ENCODE measurements at places on chromosomes 5 and 9. TPM values are rescaled to one million over a fixed set of nuclear protein-coding genes. Genes with fewer than 3 reads are reported as not detected.

GRCh38 chr9:126628146-126628545, 14.4 kb downstream of the LMX1B start:
- no peak overlapping the region for H3K27ac ChIP-seq
- H3K36me3 ChIP-seq, result no peaks in the 10 kb centered on the region
- H3K4me1 ChIP-seq, result no peaks in the 10 kb centered on the region

GRCh38 chr9:99491408-99492158, 269.5 kb downstream of the SEC61B start:
- DNase-seq, result no peak
- no peak overlapping the region for H3K27ac ChIP-seq
- H3K4me1 ChIP-seq, result no peaks in the 10 kb centered on the region
- no peaks in the 10 kb centered on the region for H3K27me3 ChIP-seq
- no peaks in the 10 kb centered on the region for H3K36me3 ChIP-seq

GRCh38 chr9:20640331-20641187, 18.3 kb upstream of the MLLT3 start:
- DNase-seq, result no peak
- no peak overlapping the region for H3K27ac ChIP-seq
- no peaks in the 10 kb centered on the region for H3K36me3 ChIP-seq
- no peaks in the 10 kb centered on the region for H3K4me1 ChIP-seq
- no peaks in the 10 kb centered on the region for H3K27me3 ChIP-seq

DNA sequence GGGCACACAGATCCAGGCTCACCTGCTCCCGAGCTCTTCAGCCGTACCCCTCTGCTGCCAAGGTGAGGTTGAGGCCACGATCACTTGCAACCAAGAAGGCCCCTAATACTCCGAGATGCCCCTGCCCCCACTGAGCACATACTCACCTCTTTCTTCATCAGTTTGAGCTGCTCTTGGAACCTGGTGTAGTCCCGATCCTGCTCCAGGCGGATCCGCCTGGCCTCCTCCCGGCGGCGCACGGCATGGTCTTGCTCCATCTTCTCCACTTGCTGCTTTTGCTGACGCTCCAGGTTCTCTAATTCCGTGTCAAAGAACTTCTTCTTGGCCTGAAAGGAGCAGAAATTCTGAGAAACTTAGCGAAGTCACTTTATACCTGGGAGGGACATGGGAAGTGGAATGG, 75.7 kb upstream of the FBXW11 start:
- H3K4me3 ChIP-seq, result no peak overlapping the region
- H3K36me3 ChIP-seq, result no peaks in the 10 kb centered on the region
- no peak for DNase-seq
- H3K27ac ChIP-seq, result no peak overlapping the region

- no peak for DNase-seq
- H3K27ac ChIP-seq, result no peak overlapping the region
- H3K36me3 ChIP-seq, result no peaks in the 10 kb centered on the region
- H3K4me1 ChIP-seq, result no peaks in the 10 kb centered on the region
- no peaks in the 10 kb centered on the region for H3K27me3 ChIP-seq
- H3K4me3 ChIP-seq, result no peak overlapping the region
These were observed 574.1 kb downstream of the PSAT1 start for GRCh38 chr9:78871086-78871451.

GRCh38 chr9:87350915-87351314, 146.8 kb upstream of the DAPK1 start:
- no peak for DNase-seq
- H3K4me1 ChIP-seq, result no peaks in the 10 kb centered on the region
- no peak overlapping the region for H3K4me3 ChIP-seq
- no peaks in the 10 kb centered on the region for H3K36me3 ChIP-seq
- no peak overlapping the region for H3K27ac ChIP-seq

GRCh38 chr9:121278477-121279261, 10.7 kb downstream of the GSN start:
- no peak overlapping the region for H3K4me3 ChIP-seq
- no peaks in the 10 kb centered on the region for H3K36me3 ChIP-seq
- H3K27ac ChIP-seq, result peak overlapping the region; percentile 70
- DNase-seq, result peak; percentile 93

GRCh38 chr9:133460405-133461175, 812 bp downstream of the CACFD1 start:
- peak overlapping the region; percentile 67 for H3K27ac ChIP-seq
- DNase-seq, result peak; percentile 88

EGFLAM gene
- not detected for total RNA-seq

SPAAR gene
- 0.73 TPM for total RNA-seq

PLAC8L1 gene
- total RNA-seq, result not detected

- no peak overlapping the region for H3K4me3 ChIP-seq
- H3K27ac ChIP-seq, result no peak overlapping the region
- 0 out of 2 replicates have a peak, but pooled peaks cover 3% of the 10 kb centered on the region for H3K4me1 ChIP-seq
- H3K27me3 ChIP-seq, result no peaks in the 10 kb centered on the region
- no peak for DNase-seq
These were observed 199.8 kb upstream of the PTGER4 start for GRCh38 chr5:40479939-40480338.

DNA sequence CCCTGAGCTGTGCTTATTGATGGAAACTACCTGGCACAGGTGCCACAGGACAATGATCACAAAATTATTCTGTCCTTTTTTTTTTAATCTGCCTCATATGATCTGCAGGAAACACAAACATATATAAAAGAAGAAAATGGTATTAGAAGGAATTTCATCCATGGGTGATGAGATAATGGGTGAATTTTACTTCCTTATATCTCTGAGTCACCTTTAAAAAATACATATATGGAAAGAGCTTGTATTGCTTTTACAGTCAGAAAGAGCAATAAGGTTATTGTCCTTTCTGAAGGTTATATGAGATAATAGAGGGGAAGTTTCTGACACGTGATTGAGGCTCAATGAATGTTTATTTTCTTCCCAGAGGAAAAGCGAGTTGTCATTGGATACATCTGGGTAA, 31.6 kb downstream of the NEURL1B start:
- DNase-seq, result no peak
- H3K4me3 ChIP-seq, result no peak overlapping the region
- H3K4me1 ChIP-seq, result peaks cover 16% of the 10 kb centered on the region
- no peaks in the 10 kb centered on the region for H3K27me3 ChIP-seq

DNA sequence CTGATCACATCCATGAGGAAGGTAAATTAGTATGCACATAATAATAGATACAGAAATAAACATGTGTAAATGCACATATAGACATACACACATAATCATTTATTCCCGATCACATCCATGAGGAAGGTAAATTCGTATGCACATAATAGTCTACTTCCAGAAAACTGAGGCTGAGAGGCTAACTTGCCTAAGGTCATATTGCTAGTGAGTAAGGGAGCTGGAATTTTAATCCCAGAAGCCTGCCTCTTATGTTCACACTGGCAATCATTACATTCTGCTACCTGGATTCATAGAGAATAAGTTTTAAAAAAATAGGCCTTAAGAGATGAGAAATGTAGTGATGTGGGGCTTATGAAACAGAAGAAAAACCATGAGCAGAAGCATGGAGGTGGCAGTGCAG, 716.3 kb downstream of the BRINP1 start:
- no peaks in the 10 kb centered on the region for H3K27me3 ChIP-seq
- no peak overlapping the region for H3K4me3 ChIP-seq
- no peaks in the 10 kb centered on the region for H3K36me3 ChIP-seq
- DNase-seq, result no peak

GRCh38 chr9:123590499-123590898, 234.5 kb downstream of the CRB2 start:
- no peaks in the 10 kb centered on the region for H3K27me3 ChIP-seq
- no peak overlapping the region for H3K27ac ChIP-seq
- no peak overlapping the region for H3K4me3 ChIP-seq
- H3K4me1 ChIP-seq, result no peaks in the 10 kb centered on the region

DNA sequence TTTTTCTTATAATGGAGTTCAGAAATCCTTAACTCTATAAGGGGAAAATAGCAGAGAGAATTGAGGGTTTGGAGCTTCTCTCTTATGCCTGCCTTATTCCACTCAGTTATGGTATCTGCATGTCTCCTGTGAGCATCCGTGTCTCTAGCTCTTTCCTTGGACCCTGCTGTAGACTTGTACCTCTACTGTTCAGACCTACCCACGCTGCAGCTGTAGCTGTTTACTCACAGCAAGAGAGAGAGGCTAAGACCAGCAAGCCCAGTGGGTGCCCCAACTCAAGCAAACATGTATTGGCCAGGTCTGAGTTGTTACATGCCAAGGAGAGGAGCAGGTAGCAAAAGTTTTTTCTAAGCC, 7.1 kb upstream of the PCSK1 start:
- H3K36me3 ChIP-seq, result no peaks in the 10 kb centered on the region
- no peak overlapping the region for H3K27ac ChIP-seq
- H3K4me1 ChIP-seq, result no peaks in the 10 kb centered on the region
- peaks cover 29% of the 10 kb centered on the region for H3K27me3 ChIP-seq
- no peak for DNase-seq

DNA sequence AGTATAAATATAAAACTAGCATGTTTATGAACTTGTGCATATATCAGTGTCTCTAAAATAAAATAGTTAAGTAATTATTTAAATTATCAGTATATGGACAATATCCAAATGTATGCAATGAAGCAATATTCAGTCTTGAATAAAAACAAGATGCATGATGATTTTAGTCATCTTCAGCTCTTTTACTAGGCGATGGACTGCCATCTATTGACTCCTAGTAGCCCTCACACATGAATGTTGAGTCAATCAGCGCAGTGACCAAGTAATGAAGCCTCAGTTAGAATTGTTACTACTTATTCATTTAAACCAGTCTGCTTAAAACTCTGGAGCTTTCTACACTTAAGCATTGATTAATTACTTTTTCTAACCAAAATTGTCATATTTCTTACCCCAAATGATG, 92.9 kb upstream of the GRHPR start:
- H3K27ac ChIP-seq, result no peak overlapping the region
- H3K4me3 ChIP-seq, result no peak overlapping the region
- no peaks in the 10 kb centered on the region for H3K27me3 ChIP-seq
- no peaks in the 10 kb centered on the region for H3K36me3 ChIP-seq
- no peak for DNase-seq
- H3K4me1 ChIP-seq, result no peaks in the 10 kb centered on the region

GRCh38 chr5:51650824-51651223, 267.6 kb downstream of the ISL1 start:
- H3K4me3 ChIP-seq, result no peak overlapping the region
- no peak for DNase-seq
- H3K27ac ChIP-seq, result no peak overlapping the region
- H3K4me1 ChIP-seq, result 0 out of 2 replicates have a peak, but pooled peaks cover 11% of the 10 kb centered on the region

GRCh38 chr9:130766021-130766926, 68.8 kb upstream of the ABL1 start:
- DNase-seq, result no peak
- H3K27ac ChIP-seq, result no peak overlapping the region
- H3K4me3 ChIP-seq, result no peak overlapping the region
- no peaks in the 10 kb centered on the region for H3K36me3 ChIP-seq

DNA sequence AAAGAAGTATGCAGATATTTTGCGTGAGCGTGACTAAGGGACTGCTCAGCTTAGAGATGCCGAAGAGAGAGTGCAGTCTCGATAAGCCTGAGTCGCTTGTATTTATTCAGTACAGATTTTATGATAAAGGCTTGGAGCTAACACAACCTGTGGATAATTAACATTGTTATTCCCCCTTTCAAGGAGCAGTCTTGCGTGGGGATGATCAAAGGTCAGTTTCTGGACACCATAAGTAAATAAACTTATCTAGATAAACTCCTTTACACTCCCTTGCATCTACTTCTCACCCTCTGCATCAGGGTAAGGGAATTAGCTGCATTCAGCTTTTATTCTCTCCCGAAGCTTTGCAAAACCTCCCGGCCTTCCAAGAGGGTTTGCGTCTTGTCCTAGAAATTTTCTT, 357.8 kb upstream of the ST8SIA4 start:
- no peaks in the 10 kb centered on the region for H3K36me3 ChIP-seq
- no peak overlapping the region for H3K4me3 ChIP-seq
- no peaks in the 10 kb centered on the region for H3K4me1 ChIP-seq
- no peak overlapping the region for H3K27ac ChIP-seq
